Lung (tissue), 17 donors: ENCODE measurements at places on chromosomes 13 and 19. TPM values are rescaled to one million over a fixed set of nuclear protein-coding genes. Genes with fewer than 3 reads are reported as not detected.

DNA sequence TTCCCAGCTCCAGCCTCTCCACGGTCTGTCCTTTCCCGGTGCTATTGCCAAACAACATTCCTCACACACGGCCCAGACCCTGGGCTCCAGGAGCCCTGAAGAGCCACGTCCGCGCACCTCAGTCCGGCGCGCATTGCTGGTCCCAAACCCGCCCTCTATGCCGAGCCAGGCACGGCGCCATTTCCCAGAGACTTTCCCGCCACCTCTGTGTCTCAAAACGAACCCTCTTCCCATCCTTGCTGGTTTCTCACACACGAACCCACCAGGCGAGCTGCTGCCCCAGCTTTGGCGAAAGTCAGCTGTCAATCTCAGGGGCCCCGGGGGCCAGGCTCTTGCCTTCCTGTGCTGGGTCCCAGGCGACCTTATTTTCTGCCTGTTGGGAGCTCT is 28.0 kb upstream of the F7 start:
- DNase-seq: no peak
- no peaks in the 10 kb centered on the region for H3K27me3 ChIP-seq

GRCh38 chr13:47215736-47216135 is 318.9 kb upstream of the HTR2A start:
- no peak overlapping the region for H3K27ac ChIP-seq
- H3K4me1 ChIP-seq: no peaks in the 10 kb centered on the region
- no peak overlapping the region for H3K4me3 ChIP-seq
- DNase-seq: no peak

Gene SMIM44
- not detected for total RNA-seq

- no peak overlapping the region for H3K4me3 ChIP-seq
- no peaks in the 10 kb centered on the region for H3K36me3 ChIP-seq
- H3K27ac ChIP-seq: no peak overlapping the region
- peaks cover 14% of the 10 kb centered on the region for H3K27me3 ChIP-seq
- H3K4me1 ChIP-seq: no peaks in the 10 kb centered on the region
Observed at GRCh38 chr19:45391346-45391745, 13.5 kb downstream of the PPP1R13L start.

Gene C1QTNF9B
- not detected for total RNA-seq
